Bronchus fibroblast of lung (primary cell): ENCODE measurements at places on chromosomes 6 and 20. TPM values are rescaled to one million over a fixed set of nuclear protein-coding genes. Genes with fewer than 3 reads are reported as not detected.

PKIB gene
- 0.59 and 1.7 TPM in 2 replicates for total RNA-seq

ARMH2 gene
- total RNA-seq: not detected in 2 replicates

DEFB127 gene
- total RNA-seq: not detected in 2 replicates

PACRG gene
- total RNA-seq: not detected in 2 replicates

SOX4 gene
- 5.1 and 5.9 TPM in 2 replicates for total RNA-seq

RNF182 gene
- total RNA-seq: 3.0 and 3.9 TPM in 2 replicates

SIM1 gene
- total RNA-seq: not detected in 2 replicates

KHDRBS2 gene
- not detected in 2 replicates for total RNA-seq

LZTS3 gene
- total RNA-seq: 1.2 and 1.5 TPM in 2 replicates

SPATA2 gene
- 3.0 TPM in 2 replicates for total RNA-seq

TPBG gene
- total RNA-seq: 68.7 and 78.2 TPM in 2 replicates

TRIM31 gene
- total RNA-seq: not detected in 2 replicates

FAM209B gene
- total RNA-seq: not detected in 2 replicates

MCHR2 gene
- not detected in 2 replicates for total RNA-seq

STXBP5 gene
- 19.2 and 21.0 TPM in 2 replicates for total RNA-seq
